ENCODE measurements at places on chromosomes 16 and 17.

GRCh38 chr16:85610446-85611193 is 2.5 kb upstream of the GSE1 start:
- DNase-seq: peak; percentile 92
- peak overlapping the region; percentile 98 for H3K27ac ChIP-seq
- peak overlapping the region; percentile 70 for H3K4me3 ChIP-seq
- peaks cover 26% of the 10 kb centered on the region for H3K4me1 ChIP-seq
- no peaks in the 10 kb centered on the region for H3K36me3 ChIP-seq

GRCh38 chr17:72063756-72064450 is 56.9 kb upstream of the SOX9 start:
- DNase-seq: no peak
- no peaks in the 10 kb centered on the region for H3K27me3 ChIP-seq
- no peaks in the 10 kb centered on the region for H3K4me1 ChIP-seq
- no peaks in the 10 kb centered on the region for H3K36me3 ChIP-seq

DNA sequence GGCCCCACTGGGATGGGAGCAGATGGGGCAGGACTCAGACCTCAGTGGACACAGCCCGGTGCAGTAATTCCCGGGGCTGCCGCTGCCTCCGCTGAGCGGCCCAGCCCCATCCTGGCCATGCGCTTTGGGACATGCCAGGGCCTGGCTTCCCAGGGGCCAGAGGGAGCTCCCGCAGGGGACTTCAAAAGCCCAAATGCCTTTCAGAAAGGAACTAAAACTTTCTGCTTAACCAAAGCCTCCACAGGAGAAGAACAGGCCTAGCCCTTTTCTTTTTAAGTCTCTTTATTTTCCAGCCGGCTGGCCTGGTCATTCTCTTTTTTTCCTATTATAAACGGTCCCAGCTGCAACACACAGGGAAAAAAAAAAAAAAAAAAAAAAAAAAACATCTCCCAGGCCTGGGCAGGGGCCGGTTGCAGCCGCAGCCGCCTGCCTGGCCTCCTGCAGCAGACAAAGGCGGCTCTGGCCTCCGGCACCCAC is 10.7 kb upstream of the ZNF423 start:
- H3K4me1 ChIP-seq: no peaks in the 10 kb centered on the region
- H3K36me3 ChIP-seq: no peaks in the 10 kb centered on the region

- no peak overlapping the region for H3K4me3 ChIP-seq
- no peak for DNase-seq
- H3K36me3 ChIP-seq: no peaks in the 10 kb centered on the region
- H3K4me1 ChIP-seq: no peaks in the 10 kb centered on the region
Measured at GRCh38 chr16:26951950-26952349, 114.8 kb upstream of the C16orf82 start.

DNA sequence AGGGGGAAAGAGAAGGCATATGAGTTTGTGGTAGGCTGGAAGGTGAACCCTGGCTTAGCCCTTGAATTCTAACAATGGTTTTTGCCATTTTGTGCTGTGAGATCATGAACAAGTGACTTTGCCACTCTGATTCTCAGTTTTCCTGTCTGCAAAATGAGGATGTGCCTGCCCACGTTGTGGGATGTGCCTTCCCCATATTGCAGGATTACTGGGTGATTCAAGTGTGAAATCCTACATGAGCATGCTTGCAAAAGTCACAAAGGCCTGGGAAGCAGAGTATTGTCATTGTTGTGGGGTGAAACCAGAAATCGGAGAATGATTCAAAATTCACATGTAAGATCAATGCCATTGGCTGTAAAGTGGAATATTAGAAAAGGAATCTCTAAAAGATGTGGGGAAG is 28.6 kb upstream of the TVP23A start:
- H3K4me1 ChIP-seq: no peaks in the 10 kb centered on the region
- no peak overlapping the region for H3K4me3 ChIP-seq
- no peaks in the 10 kb centered on the region for H3K36me3 ChIP-seq
- H3K27me3 ChIP-seq: no peaks in the 10 kb centered on the region
- H3K27ac ChIP-seq: no peak overlapping the region
- DNase-seq: no peak

DNA sequence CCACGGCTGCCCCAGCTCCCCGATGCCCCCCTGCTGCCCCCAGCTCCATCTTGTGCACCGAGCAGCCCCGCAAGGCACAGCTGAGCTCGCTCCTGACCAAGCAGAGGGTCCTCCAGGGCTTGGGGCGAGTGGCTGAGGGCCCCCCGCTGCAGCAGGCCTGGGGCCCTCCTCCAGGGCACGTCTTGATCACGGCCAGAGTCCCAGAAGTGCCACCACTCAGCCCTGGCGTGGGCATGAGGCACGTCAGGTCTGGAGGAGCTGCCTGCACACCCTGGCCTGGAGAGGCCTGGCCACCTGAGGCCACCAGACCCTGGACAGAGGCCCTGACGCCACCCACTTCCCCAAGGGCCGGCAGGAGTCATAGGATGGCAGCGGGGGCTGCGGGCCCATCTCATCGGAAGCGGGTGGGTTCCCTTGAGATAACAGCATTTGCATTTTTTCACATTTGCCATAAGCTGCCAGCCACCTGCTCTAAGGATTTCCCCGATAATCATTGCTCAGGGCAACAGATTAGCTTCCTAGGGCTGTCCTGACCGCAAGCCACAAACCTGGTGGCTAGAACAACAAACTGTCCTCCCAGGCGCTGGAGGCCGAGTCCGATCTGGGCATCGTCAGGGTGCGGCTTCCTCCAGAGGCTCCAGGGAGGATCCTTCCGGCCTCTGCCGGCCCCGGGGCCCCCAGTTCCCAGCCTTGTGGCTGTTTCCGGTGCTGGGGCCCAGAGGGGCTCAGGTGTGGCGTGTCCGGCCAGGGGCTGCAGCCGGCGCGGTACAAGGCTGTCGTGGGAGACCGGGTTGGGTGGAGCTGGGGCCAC is 23.9 kb upstream of the C1QTNF8 start:
- H3K27me3 ChIP-seq: peaks cover 99% of the 10 kb centered on the region
- DNase-seq: no peak
- H3K4me3 ChIP-seq: no peak overlapping the region
- no peak overlapping the region for H3K27ac ChIP-seq

GRCh38 chr17:31269036-31269577 is 27.9 kb downstream of the OMG start:
- no peak overlapping the region for H3K4me3 ChIP-seq
- no peak overlapping the region for H3K27ac ChIP-seq
- no peaks in the 10 kb centered on the region for H3K27me3 ChIP-seq

- DNase-seq: no peak
- H3K4me3 ChIP-seq: no peak overlapping the region
- H3K4me1 ChIP-seq: no peaks in the 10 kb centered on the region
- peak overlapping the region; percentile 92 for H3K27ac ChIP-seq
Measured at GRCh38 chr16:19131825-19132218, 18.1 kb downstream of the ITPRIPL2 start.

DNA sequence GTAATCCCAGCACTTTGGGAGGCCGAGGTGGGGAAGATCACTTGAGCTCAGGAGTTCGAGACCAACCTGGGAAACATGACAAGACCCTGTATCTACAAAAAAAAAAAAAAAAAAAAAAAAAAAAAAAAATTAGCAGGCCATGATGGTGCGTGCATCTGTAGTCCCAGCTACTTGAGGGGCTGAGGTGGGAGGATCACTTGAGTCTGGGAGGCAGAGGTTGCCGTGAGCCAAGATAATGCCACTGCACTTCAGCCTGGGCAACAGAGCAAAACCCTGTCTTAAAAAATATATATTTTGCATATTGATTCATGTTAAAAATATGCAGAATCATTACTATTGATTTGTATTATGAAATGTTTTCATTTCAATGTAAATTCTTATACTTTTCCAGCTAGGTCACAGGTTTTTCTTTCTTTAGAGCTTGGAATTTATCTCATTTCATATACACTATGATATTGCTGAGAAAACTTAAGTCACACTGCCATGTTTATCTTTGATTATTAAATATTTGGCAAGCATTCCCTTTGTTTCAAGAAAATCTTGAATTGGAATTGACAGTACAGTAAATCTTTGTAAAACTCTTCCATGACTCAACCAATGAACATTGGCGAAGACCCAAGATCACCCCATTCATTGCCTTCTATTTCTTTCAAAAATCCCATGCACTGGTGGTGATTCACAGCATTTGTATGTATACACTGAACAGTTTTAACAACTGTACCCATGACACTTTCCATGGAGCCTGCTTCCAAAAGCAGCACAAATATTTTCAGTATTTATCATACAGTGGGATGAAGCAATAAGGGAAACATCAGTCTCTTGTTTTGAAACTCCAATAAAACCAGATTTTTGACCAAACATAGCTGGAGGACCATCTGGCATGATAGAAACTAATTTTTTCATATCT is 83.5 kb upstream of the TNRC6A start:
- H3K36me3 ChIP-seq: no peaks in the 10 kb centered on the region
- no peaks in the 10 kb centered on the region for H3K4me1 ChIP-seq
- no peaks in the 10 kb centered on the region for H3K27me3 ChIP-seq
- H3K27ac ChIP-seq: no peak overlapping the region
- no peak for DNase-seq
- H3K4me3 ChIP-seq: no peak overlapping the region

GRCh38 chr16:30896889-30897733 is 697 bp downstream of the CTF1 start:
- H3K4me1 ChIP-seq: no peaks in the 10 kb centered on the region
- peak overlapping the region; percentile 73 for H3K4me3 ChIP-seq
- H3K27me3 ChIP-seq: no peaks in the 10 kb centered on the region
- H3K36me3 ChIP-seq: no peaks in the 10 kb centered on the region
- peak; percentile 88 for DNase-seq

DNA sequence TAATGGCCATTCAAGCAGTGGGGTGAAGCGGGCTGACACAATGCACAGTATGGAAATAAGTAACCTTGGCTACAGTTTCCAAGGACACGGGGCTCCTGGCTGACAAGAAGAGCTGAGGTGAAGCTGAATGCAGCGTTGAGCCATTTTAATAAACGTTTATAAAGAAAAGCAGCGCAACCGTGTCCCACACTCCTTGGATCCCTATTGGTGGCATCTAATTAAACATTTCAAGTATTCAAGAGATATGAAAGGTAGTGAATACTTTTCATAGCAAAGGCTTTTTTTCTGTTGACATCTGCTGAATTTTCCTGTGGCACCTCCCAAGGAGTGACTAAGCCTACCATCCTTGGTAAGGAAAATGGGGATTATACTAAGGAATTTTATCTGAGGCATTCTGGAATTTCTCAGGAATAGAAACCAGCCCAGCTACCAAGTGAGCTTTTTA is 26.5 kb downstream of the DUSP14 start:
- no peaks in the 10 kb centered on the region for H3K4me1 ChIP-seq
- peaks cover 8% of the 10 kb centered on the region for H3K36me3 ChIP-seq
- no peak overlapping the region for H3K27ac ChIP-seq
- H3K4me3 ChIP-seq: no peak overlapping the region
- DNase-seq: no peak

DNA sequence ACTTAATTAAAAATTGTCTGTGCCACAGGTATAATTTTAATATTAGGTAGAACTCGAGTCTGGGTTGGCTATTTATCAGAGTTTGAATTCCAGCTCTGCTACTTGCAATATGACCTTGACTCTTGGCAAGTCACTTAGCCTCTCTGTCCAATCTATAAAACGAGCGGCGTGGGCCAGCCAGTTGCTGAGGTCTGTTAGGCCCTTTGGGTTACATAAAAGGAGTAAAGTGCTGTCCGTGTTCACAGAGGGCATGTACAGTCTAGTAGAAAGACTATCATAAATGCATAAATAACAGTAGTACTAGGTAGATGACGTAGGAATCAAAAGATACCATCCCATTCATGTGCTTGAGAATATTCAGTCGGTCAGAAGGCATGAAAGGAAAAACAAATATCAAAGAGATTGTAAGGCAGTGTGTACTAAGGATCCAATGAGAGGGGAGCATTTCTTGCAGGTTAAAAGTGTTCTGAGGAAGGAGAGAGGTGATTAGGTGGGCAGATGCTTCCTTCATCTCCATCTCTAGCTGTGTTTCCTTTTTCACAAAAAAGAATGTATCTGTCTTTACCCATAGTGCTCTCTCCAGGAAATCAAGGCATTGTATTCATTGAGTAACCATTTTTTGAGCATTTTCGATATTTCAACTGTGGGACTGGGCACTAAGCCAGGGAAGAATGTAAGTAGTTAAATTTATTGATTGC is 2.4 kb downstream of the TNRC6A start:
- peak overlapping the region; percentile 95 for H3K27ac ChIP-seq
- no peaks in the 10 kb centered on the region for H3K4me1 ChIP-seq
- no peaks in the 10 kb centered on the region for H3K27me3 ChIP-seq
- no peak for DNase-seq
- no peaks in the 10 kb centered on the region for H3K36me3 ChIP-seq

DNA sequence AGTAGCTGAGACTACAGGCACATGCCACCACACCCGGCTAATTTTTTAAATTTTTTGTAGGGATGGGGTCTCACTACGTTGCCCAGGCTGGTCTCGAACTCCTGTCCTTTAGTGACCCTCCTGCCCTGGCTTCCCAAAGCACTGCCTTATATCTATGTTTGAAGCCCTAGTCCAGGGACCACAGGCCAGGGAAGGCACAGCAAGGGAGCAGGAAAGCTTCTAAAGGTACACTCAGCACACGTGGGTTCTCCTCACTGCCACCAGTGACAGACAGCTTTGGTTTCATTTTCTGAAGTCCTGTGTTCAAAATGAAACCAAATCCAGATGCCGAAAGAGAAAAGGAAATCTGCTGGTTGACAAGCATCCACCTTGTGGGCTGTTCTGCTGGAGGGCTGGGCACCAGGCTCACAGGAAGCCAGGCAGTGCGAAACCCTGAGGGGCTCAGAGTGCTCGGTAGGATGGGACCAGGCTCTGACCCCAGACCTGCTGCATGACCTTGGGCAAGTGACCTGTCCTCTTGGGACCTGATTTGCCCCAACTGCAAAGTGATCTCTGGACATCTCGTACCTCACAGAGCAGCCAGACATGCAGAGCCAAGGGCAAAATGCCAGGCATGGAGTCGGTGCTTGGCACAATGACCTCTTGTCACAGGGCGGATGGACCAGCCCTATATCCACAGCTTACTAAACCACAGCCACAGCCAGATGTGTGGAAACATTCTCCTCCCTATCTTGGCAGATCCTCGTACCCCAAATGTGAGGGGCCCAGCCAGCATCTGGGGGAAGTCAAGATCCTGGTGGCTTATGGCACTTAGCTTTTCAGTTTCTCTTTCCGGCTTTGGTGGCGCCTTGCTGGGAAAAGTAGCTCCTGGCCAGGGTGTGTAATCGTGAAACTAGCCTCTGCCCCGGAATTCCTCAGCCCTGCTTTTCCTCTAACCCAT is 2.8 kb upstream of the SOCS1 start:
- DNase-seq: peak; percentile 66
- H3K27me3 ChIP-seq: no peaks in the 10 kb centered on the region
- peaks cover 8% of the 10 kb centered on the region for H3K4me1 ChIP-seq

DNA sequence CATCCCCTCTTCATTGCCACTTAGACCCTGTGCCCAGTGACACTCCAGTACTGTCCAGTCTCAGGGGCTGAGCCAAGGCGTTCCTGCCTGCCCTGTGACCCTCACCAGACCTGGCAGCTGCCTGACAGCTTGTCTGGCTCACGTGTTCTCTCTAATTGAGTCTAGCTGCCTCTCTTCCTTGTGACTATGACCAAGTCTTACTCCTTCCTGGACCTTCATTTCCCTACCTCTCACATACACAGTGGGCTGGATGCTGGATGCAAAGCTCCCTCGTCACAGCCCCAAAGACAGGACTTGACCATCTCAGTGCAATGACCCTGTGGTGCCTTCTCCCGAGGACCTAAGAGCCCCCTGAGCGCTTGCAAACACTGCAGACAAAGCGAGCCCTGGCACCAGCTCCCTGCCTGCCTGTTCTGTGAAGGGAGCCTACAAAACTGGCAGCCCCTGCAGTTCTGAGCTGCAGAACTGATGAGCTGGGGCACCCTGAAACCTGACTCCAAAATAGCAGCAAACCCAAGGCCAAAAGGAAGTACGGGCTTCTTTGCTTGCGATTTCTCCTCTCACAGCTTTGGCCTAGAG is 1.7 kb downstream of the DEXI start:
- DNase-seq: no peak
- peak overlapping the region; percentile 94 for H3K4me3 ChIP-seq
- H3K27ac ChIP-seq: peak overlapping the region; percentile 84
- H3K4me1 ChIP-seq: peaks cover 45% of the 10 kb centered on the region
- H3K27me3 ChIP-seq: no peaks in the 10 kb centered on the region

All from breast epithelium (tissue), 4 donors.